ENCODE measurements at places on chromosomes 7 and 10.

DNA sequence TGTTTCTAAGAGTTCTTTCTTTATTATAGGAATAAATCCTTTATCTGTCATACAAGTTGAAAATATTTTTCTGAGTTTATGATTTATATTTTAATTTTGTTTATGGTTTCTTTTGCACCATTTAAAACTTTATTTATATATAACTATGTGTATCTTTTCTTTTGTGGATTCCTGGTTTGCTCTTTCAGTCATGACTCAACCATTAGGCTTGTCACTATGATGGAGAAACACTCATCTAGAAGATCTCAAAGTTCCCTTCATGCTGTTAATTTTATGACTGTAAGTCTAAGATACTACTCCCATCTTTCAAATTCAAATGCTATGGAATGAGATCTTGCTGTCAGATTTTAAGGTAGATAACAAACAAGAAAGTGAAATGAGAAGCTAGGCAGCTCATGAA lies 199.5 kb downstream of the INHBA start:
- DNase-seq = peak; percentile 48

DNA sequence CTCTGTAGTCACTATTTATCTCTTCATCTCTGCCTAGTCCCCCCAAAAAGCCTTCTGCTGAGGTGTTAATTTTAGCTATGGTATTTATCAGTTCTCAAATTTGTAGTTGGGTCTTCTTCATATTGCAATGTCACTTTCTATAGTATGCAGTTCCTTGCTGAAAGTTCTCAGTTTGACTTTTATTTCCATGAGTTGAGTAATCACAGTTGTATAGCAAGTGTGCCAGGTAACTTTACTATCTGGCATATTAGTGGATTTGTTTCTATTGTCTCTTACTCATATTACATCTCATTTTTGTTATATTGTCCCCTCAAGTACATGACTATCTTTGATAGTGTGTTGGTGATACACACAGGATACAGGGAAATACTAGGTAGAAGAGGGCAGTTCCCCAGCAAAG lies 152.8 kb downstream of the CUBN start:
- DNase-seq = no peak

DNA sequence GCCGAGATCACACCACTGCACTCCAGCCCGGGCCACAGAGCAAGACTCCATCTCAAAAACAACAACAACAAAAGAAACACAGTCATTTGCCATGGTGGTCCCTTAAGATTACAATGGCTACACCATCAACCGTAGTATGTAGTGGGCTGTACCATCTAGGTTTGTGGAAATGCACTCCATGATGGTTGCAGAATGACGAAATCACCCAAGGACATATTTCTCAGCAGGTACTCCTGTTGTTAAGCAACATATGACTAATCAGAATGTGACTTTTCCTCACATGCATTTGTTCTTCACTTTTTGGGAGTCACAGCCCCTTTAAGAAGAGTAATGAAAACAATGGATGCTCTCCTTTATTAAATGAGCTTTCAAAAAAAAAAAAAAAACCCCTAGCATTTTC lies 11.0 kb downstream of the SVIL start:
- peak; percentile 40 for DNase-seq

- DNase-seq = peak; percentile 30
Observed at GRCh38 chr10:112375721-112376395, 1.9 kb downstream of the ACSL5 start.

DNA sequence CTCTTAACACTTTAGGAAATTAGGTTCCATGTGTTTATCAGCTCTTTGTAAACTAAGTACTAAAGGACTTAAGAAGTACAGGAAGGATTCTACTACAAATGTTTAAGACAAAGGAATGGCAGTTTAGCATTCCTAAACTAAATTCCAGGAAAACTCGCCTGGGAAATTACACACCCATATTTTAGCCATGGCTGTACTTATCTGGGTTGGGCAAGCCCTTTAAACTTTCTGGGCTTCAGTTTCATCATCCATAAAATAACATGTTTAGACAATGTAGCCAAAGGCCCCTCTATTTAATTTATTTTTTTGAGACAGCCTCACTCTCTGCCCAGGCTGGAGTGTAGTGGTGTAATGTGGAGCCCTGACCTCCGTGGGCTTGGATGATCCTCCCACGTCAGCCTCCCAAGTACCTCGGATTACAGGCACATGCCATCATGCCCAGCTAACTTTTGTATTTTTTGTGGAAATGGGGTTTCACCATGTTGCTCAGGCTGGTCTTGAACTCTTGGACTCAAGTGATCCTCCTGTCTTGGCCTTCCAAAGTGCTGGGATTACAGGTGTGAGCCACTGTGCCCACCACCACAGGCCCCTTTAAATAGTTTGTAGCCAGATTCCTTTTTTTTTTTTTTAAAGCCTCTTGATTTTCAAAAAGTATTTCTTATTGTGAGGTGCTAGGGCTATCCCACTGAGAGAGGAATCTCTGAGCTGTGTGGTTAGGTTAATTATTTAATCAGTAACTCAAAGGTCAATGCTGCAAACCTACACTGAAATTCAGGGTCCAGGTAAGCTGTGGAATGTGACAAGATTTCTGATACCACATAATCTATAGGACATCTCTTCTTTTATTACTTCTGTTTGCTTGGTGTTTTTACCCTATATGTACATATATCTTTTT lies 32.1 kb downstream of the TMEM60 start:
- DNase-seq = peak; percentile 62

- DNase-seq = no peak
Observed at GRCh38 chr10:37976880-37977203, 395 bp upstream of the ZNF25 start.

- no peak for DNase-seq
Observed at GRCh38 chr10:13388478-13389230, 40.6 kb upstream of the SEPHS1 start.

GRCh38 chr10:4034907-4035598 lies 250.0 kb upstream of the KLF6 start:
- peak; percentile 69 for DNase-seq

DNA sequence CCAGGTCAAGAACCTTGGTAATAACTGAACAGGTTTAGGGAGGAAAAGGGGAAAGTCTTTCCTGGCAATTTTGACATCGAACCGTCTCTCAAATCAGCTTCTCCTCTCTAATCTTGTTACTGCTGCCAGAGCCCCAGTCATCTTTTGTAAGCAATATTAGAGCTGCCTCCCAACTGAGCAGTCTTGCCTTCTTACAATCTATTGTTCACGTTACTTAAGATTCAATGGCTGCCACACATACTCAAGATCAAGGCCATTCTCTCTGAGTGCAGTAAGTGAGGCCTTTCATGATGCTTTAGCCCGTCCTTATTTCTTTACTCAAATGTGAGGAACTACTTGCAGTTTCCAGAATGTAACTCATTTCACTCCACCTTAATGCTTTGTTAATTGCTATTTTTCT lies 12.4 kb downstream of the NET1 start:
- no peak for DNase-seq

DNA sequence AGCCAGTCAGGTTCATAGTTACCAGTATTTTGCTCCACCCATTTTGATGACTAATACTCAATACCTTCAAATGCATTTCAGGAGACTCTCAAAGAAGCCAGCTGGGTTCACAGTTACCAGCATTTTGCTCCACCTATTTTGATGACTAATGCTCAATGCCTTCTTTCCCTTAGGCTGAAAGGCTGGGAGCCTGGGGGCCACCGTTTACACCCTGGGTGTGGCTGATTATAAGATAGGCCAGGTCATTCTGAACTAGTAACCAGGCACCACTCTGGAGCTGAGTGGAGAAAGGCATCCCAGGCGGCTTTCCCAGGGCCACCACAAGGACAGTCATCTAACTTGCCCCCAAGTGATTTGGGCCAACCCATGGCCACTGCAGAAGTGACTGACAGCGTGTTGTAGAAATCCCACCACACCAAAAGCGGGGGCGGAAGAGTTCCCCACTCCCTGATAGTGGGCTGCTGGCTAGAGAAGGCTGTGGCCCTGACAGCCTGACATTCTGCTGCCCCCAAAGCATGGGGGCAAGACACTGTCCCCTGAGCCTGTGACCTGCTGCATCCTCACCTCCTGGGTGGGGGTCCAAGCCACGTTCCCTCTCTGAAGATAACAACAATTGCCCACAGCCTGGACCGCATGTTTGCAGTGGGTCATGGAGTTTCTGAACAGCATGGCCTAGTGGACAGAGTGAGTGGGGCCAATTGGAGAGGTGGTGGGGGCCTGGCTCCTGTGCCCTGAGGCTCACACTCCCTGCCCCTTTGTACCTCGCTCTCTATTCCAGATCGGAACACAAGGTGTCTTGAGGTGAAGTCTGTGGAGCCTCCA lies 23.0 kb upstream of the ZNF488 start:
- peak; percentile 60 for DNase-seq

GRCh38 chr7:83159731-83160130 lies 3.0 kb downstream of the PCLO start:
- no peak for DNase-seq

DNA sequence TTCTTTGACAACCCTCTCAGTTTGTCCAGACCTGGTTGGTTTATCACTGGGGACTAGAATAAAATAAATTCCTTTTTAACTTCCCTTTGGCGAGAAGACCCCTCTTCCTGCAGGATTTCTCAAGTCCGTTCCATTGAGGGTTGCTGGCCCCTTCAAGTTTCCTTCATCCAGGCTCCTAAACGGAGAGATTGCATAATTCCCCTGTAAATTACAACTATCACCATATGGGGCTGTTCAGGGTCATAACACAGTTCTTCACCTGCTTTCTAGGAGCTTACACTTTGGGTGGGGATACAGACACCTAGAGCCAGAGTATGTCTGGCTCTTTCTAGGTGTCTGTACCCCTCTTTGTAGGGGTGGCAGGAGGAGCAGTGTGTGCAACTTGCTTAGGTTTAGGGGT lies 3.3 kb upstream of the COPS6 start:
- no peak for DNase-seq

- peak; percentile 25 for DNase-seq
Observed at GRCh38 chr7:149680331-149681025, 92.9 kb downstream of the ZNF467 start.

- DNase-seq = no peak
Observed at GRCh38 chr7:2707481-2707880, 19.5 kb downstream of the AMZ1 start.

GRCh38 chr10:43249151-43249961 lies 17.5 kb downstream of the RASGEF1A start:
- DNase-seq = no peak

DNA sequence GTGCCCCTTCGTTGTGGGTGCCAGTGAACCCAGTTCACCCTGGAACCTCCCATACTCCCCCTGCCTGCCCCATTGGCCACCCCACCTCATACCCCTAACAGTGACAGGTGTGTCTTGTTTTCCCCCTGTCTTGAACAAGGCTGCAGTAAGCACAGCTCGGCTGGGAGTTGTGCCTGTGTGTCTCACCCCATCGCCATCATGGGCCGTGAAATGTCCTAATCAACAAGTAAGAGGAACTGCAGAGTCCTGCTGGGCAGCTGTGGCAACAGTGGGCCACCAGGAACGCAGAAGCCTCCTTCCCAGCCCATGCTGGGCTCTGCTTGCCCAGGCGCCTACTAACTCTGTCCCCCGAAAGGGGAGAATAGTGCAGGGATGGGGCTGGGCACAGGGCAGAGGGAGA lies 91.6 kb downstream of the C10orf105 start:
- DNase-seq = no peak

- DNase-seq = no peak
Observed at GRCh38 chr7:93414574-93414973, 159.9 kb downstream of the CALCR start.

DNA sequence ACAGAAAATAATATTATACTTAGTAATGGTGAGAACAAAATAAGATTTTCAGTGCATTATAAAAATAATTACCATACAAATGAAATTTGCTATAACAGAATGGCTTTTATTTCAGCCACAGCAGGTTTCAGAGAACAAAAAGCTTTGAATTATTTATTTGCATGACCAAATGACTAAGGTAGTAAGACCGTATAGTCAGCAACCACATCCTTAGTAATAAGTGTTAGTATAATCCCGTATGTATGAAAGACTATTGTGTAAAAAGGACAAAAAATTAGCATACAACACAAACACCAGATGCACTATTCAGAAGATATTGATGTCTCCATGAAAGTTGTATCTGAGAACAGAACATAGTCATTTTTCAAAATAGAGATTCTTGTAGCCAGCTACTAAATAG lies 12.2 kb downstream of the PDZD8 start:
- DNase-seq = no peak

- no peak for DNase-seq
Observed at GRCh38 chr7:4742051-4742573, 33.3 kb upstream of the AP5Z1 start.

DNA sequence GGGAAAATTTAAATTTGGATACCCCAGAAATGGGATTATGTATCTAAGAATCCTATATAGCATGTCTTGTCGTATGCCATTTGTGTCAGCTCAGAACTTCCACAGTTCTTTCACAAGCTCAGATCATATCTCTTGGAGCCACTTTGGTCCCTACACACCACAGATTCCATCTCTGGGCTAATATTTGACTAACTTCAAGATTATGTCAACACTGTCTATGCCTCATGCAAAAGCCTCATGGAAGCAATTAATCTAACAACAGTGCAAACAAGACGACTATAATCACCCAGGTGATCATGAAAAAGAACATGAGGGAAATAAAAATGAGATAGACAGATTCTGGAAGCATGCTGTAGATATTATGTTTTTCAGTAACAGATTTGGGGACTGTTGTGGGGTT lies 189.1 kb downstream of the LRRTM3 start:
- DNase-seq = no peak

DNA sequence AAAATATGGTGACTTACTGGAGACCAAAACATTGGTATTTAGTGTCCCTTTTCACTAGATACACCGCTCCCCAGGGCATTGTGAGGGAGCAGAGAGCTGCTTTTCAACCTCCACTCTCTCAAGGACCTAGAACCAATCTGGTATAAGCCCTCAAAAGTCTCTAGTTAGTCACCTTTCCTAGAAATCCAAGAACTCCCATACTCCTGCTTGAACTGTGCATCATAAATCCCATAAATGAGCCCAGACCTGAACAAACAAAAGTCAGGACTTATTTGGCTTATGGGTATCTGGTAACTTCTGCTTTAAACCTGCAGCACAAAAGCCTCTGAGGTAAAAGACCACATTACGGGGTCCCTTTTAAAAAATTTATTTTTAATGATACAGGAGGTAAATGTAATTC lies 603.1 kb upstream of the LRRTM3 start:
- DNase-seq = no peak

DNA sequence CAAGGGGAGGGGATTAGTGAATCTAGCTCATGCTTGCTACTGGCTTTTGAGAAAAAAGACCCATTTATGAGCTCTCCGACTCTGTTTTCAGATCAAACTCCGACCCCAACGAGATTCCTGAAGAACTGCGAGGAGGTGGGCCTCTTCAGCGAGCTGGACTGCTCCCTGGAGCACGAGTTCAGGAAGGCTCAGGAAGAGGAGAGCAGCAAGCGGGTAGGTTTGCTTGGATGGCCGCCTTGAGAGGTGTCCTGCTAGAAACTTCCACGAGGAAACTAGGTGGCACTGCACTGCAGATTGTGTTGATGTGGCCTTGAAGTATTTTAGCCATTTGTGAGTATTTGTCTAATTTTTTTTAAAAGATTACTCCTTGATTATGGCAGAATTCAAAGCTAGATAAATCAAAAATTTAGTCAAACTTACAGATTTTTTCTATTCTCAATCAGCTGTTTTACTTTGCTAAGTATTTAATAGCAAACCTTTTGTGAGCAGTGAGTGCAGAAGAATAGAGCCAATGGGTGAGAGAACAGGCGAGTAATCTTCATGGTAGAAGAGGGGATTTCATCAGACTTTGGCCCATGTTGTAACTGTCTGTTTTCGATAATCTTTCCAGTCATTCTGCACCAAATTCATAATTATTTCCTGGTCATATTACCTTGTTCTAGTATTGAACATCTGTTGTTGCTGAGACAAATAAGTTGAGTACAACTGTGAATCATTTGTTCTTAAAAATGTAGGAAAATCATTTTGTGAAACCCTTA lies 95.4 kb downstream of the CREB5 start:
- DNase-seq = no peak

Data from adipocyte (in vitro differentiated cells).